Dermis microvascular lymphatic vessel endothelial cell (primary cell): ENCODE measurements at places on chromosomes 3 and 15.

DNA sequence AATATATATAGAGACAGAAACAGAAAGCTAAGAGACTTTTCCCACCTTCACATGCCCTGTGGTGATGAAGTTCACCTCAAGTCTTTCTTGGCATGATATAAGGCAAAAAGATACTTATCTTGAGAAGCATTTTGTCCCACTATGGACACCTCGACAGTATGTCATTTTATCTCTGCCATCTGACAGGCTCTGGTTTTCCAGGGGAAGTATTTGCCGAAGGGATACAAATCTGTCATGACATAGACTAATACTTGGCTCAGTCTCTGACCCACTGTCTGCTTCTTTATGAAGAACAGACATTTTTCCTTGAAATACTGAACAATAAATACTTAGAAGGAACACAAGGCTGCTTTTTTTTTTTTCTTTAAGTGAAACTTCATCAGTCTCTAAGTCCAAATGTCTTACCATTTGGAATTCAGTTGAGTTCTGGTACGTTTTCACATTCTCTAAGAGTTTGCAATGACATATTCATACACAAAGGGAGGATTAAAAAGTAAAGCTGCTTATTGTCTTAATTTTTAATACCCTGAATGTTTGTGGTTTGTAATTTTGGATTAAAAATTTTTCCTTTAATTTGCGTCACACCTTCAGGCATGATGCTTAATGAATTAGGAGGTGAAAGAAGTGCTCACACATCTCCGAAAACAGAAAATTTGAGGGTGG lies 87.8 kb upstream of the LMOD3 start:
- no peak for DNase-seq

DNA sequence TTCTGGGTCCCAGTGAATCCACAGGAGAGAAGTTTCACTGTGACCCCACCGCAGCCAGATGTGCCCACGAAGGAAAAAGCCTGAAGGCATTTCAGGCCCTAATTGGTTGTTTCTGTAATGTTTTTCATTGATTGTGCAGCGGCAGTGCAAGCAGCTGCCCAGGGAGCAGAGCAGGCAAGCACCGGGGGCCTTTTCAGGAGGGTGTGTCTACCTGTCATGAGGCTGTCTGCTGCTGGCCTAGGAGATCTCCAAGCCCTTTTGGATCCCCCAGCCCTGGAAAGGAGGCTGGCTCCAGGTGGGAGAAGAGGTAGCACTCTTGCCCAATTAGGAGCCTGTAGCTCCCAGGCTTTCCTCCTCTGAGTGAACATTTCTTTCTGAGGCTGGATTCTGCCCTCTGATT lies 108.8 kb downstream of the EPHB1 start:
- no peak for DNase-seq

GRCh38 chr15:40829115-40829514 lies 607 bp upstream of the PPP1R14D start:
- no peak for DNase-seq

DNA sequence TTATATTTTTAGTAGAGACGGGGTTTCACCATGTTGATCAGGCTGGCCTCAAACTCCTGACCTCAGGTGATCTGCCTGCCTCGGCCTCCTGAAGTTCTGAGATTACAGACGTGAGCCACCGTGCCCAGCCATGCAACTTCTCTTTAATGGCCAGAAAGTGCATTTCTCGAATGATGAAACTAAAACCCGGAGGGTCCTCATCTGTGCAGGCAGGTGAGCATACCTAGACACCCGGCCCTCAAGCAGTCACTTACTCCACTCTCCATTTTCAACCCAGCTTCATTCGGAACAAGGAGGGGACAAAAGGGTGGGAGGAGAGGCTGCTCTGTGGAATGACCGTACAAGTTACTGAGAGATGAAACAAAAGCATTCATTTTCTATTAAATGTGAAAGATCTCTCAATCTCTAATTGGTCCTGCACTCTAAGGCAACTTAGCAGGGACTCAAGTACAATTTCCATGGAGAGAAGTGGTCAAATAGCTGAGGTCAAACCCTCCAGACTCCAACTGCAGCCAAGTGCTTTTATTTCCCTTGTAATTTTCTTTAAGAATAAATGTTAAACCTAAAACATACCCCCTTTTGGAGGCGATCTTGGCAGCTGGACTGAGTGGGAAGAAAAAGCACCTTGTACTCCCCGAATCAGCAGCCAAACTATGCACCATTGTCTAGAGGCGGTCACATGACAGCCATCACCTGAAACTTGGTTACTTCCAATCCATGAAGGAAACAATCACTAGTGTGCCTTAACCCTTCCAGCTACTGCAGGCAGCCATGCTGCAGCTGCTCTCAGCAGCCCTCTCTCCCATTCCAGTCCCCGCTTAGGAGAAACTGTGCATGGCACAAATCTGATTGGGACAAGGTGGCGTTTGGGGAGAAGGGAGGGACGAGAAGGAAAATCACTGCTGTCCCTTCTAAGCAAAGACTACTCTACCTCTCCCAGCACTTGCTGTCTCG lies 62.2 kb downstream of the VGLL4 start:
- DNase-seq, result peak; percentile 42

- no peak for DNase-seq
These were observed 88.7 kb upstream of the BCL6 start for GRCh38 chr3:187833799-187834578.

DNA sequence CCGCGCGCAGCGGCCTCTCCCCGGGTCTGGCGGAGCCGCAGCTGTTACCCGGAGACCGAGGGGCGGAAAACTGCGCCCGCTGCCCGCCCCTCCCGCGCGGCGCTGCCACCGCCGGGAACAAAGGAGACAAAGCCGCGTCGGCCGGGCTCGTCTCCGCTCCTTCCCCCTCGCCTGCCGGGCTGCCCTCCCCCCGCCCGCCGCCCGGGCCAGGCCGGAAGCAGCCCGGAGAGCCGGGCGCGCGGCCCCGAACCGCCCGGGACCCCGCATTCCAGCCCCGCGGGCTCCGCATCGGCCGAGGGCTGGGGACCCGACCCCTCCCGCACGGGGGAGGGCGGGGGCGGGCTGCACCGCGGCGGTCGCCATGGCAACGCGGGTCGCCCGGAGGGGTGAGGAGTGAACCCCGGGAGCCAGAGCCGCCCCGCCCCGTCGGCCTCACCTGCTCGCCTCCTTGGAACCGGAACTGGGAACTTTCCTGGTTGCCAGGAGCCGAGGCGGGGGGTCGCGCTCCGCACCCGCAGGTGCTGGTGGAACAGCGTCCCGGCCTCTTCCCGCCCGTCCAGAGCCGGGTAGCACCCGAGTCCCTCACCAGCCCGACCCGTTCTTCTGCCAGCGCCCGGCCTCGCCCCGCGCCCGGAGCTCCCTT lies 448 bp downstream of the PLXNB1 start:
- no peak for DNase-seq

- DNase-seq, result peak; percentile 92
These were observed 64.6 kb downstream of the SLCO2A1 start for GRCh38 chr3:133965013-133965570.

- DNase-seq, result no peak
These were observed 118.1 kb downstream of the CLSTN2 start for GRCh38 chr3:140052771-140053702.

GRCh38 chr3:151925876-151926275 lies 52.4 kb downstream of the SUCNR1 start:
- peak; percentile 70 for DNase-seq

DNA sequence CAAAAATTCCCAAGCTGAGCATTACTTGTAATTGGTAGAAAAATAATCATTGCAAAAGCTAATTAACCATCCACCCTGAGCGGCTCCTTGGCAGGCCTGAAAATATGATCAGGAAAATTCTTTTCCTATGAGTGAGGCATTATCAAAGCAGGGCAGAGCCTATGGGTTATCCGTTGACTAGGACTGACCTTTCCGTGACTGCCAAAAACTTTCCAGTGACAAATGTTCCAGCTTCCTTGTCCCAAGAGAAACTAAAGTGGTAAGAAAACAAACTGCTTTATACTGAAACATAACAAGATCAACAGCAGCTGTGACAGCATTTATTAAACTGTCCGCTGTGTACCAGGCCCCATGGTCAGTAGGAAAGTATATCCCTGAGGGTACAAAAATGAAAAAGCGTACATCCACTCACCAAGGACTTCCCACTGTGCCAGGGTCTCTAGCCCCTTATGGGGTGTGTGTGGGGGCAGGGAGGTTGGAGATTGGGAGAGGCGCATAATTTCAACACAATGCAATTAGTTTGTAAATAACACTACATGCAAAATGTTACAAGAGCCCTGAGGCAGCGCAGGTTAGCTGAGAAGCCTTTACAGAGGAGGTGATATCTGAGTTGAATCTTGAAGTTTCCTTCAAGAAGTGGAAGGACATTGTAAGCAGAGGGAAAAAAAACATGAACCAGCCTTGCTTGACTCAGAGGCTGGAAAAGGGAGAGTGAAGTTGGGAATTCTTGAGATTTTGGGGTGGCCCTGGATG lies 8.5 kb downstream of the LIPC start:
- DNase-seq, result peak; percentile 88

DNA sequence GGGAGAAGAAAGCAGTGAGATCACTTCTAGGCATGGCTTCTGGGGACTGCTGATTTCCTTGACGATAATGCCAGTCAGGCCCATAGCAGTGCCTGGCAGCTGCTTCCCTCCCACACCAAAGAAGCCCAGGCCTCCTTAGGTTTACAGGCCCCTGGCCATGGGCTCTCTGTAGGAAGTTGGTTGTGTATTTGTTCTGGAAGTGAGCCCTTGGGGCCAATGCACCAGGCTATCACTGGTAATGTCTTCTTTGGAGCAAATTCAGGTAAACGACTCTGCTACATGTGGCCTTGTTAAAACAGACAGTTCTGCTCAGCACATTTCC lies 89.3 kb downstream of the CCNL1 start:
- DNase-seq, result no peak

GRCh38 chr15:47470983-47471382 lies 246.3 kb upstream of the SEMA6D start:
- DNase-seq, result no peak

DNA sequence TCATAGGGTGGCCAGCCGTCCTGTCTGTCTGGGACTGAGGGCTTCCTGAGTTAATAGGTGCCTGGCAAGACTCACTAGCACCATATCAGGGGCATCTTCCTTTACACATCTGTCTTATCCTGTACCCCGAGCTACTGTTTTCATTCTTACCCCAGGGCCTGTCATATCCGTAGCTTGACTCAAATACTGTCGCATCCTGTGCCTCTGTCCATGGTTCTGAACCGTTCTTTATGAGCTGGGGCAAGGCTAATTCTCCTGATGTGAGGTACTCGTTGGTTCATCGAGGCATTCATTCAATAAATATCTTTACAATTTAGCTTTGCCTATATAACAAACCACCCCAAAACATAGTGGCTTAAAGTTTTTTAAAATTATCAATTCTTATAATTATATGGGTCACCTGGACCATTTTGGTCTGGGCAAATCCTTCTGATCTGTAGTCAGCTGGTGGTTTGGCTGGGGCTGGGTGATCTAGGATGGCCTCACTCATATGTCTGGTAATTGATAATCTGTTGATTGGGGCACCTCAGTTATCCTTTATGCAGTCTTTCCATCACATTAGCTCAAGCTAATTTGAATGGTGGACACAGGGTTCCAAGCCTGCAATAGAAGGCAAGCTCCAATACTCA lies 121.2 kb downstream of the TLE3 start:
- DNase-seq, result peak; percentile 28

GRCh38 chr3:189305412-189305811 lies 133.6 kb downstream of the TPRG1 start:
- no peak for DNase-seq

DNA sequence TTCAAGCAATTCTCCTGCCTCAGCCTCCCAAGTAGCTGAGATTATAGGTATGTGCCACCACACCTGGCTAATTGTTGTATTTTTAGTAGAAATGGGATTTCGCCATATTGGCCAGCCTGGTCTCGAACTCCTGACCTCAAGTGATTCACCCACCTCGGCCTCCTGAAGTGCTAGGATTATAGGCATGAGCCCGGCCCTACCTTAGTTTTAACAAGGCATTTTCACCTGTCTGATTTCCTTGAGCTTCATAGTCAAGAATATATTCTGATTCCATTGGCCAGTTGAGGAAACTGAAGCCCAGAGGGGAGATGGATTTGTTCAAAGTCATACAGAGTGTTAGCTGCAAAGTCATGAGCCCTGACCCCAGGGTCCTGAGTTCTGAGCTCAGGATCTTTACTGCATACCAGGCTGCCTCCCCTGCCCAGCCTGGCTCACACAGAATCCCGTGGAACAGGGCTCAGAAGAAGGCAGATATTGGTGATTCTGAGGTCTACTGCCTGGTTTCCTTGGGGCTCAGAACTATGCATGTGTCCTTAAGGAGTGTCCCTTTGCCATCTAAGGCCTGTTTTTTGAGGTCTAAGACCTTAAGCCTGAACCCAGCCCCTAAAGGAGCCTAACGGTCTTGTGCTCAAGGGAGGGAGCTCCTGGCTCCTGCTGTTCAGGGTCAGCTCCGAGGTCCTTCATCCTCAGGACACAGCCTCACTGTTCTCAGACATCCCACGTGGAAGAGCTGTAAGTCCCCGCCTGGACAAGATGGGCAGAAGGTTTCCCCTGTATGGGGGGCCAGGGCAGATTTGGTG lies 134.4 kb downstream of the SMAD6 start:
- DNase-seq, result no peak

GRCh38 chr3:193378706-193379105 lies at the start of gene ATP13A5:
ATP13A5 (minus strand) TSS chr3:193378753; CDS start chr3:193378725, 28 bp downstream.
- DNase-seq, result no peak

- peak; percentile 60 for DNase-seq
These were observed at the start of gene ACY1 for GRCh38 chr3:51982838-51983577. ACY1 (plus strand) TSS chr3:51983535; CDS start chr3:51984065, 530 bp downstream.

GRCh38 chr3:119352034-119352609 lies 57.9 kb downstream of the ARHGAP31 start:
- no peak for DNase-seq

- DNase-seq, result no peak
These were observed 17.3 kb upstream of the GABRB3 start for GRCh38 chr15:26790118-26790517.

DNA sequence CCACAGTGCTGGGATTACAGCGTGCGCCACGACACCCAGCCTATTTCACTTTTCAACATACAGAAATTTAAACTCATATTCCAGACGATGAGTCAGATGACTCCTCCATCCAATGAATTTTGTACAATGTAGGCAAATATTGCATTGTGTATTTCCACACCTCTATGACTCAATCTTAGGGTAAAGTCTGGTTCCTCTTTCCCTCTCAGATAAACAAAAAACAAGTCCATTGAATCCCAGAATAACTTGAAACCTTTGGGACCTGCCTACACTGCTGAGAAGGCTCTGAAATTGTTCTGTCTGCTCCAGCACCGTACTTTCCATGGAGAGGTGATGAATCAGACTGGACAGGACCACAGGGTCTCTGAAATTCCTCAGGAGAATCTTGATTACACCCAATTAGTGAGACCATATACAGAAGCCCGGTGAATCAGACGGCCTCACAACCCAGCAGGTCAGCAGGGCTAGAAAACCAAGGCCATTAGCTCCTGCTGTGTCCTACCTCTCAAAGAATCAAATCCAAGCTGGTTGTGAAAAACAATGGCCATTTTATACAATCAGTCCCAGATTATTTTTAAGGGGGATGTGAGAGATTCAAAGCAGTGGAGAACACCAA lies 112.6 kb downstream of the ERC2 start:
- no peak for DNase-seq

- peak; percentile 23 for DNase-seq
These were observed 268.7 kb downstream of the TBC1D5 start for GRCh38 chr3:17473761-17474160.
